NCI-H1092 (cell line): ENCODE measurements at places on chromosomes 12 and 14.

GRCh38 chr12:68913682-68914081, 19.3 kb downstream of the CPM start:
- no peak for DNase-seq

DNA sequence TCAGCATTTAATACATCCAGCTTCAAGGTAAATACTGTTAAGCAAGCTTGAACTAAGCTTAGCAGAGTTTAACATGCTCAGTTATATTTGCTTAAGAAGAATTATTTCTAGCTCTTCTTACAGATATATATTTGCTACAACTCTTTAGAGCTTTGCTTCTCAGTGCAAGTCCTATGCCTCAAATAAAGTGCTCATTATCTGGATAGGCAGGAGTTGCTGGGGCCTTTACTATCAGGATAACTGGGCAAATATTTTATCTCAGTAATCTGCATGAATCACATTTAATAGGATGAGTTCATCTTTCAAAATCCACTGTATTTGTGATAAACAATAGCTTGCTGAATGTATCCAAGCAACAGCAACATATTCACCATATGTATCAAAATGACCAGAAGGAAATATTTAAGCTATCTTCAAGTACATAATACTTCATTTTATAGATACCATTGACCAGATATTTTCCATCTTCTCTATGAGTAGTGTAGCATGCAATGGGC, 187.6 kb downstream of the NOVA1 start:
- no peak for DNase-seq

DNA sequence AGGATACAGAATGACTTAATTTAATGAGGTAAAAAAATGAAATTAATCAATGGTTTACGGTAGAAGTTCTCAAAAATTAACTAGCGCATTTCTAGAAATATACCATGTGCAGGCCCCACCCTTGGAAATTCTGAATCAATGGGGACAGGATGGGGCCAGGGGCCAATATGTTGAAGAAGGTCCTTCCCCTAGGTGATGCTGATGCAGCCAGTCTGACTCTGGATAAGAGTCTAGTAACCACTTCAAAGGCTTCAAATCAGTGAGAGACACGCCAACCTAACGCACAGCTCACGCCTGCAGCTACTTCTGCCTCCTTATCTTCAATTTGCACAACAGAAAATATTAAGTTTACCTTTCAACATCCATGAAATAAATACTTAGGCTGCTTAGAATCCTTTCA, 14.9 kb downstream of the GIT2 start:
- DNase-seq: no peak

- DNase-seq: no peak
Measured at GRCh38 chr14:74142523-74142922, 57.8 kb downstream of the LIN52 start.

DNA sequence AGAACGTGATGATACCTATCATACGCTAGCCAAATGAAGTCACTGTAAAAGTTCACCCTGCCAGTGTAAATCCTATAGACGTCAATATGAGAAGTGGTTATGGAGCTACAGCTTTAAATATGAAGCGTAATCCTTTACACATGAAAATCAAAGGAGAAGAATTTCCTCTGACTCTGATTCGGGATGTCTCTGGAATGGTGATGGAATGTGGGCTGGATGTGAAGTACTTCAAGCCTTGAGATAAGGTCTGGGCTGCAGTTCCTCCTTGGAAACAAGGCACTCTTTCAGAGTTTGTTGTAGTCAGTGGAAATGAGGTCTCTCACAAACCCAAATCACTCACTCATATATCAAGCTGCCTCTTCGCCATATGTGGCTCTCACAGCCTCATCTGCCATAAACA, 53.1 kb upstream of the NAP1L1 start:
- no peak for DNase-seq

DNA sequence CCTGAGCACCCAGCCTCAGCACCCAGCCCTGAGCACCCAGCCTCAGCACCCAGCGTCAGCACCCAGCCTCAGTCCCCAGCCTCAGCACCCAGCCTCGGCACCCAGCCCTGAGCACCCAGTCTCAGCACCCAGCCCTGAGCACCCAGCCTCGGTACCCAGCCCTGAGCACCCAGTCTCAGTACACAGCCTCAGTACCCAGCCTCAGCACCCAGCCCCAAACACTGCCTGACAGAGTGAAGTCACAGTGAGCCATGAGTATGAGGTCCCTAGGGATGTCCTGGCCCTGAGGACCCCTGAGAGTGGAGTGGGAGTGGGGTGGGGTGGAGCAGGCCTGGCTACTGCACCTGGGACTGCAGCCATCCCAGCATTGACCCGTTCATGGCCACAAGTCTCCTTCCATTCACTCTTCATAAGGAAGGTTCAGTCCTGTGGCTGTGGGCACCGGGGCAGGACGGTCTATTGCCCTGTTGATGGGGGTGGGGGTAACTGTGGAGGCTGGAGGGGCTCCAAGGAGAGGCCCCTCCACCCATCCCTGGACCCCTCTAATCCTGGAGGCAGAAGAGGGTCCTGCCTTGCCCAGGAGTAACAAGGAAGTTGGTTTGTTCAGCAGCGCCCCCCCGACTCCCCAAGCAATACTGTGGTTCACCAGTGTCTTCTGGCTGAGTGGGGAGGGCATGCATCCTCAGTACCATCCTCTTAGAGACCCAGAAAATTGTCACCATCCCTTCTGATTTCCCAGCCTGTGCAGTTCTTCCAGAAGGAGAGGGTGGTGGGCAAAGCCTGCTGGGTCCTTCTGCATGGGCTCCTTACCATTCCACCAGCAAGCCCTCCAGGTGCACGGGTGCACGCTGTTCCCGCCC, 140.5 kb downstream of the ADGRD1 start:
- no peak for DNase-seq

DNA sequence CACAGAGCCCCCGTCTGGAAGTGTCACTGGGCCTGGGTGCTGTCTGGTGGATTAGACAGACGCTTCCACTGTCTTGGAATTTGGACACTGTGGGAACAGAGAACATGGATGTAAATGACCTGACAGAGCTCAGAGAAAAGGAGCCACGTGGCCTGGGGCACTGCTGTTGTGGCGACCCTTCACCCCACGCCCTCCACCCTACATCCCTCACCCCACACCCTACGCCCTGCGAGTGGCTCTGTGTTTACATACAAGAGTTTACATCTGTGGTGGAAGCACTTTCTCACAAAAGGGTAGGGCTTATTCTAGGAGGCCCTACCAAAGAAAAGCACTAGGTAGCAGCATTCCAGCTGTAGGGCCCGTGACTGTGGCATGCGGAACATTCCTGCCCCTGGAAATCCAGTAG, 47.7 kb downstream of the B4GALNT3 start:
- DNase-seq: no peak

DNA sequence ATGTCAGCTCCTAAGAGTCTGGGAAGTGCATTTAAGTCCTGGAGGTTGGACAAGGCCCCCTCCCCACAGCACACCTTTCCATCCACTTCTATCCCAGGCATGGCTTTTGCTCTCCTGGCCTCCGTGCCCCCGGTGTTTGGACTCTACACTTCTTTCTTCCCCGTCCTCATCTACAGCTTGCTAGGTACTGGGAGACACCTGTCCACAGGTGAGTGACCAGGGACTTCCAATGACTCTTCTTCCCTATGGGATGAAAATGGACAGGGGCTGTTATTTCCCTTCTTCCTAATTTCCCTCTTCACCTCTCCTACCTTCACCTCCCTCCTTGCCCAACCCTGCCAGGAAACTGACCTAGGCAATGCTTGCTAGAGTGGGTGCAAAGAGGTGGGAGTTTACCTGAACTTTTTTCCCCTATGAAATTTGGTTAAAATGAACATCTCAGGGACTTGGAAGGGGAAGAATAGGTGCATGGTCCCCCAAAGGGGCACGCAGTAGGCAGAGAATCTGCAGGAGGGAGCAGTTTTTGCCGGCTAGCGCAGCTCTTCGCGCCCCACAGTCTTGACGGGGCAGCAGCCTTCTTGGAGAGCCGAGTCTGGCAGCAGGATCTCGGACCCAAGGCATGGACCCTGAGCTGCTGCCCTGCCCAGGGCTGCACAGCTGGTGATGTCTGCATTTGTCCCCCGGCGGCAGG, 9.2 kb downstream of the ARHGEF25 start:
- DNase-seq: no peak

GRCh38 chr12:111203969-111204368, 164.9 kb downstream of the PHETA1 start:
- DNase-seq: no peak

DNA sequence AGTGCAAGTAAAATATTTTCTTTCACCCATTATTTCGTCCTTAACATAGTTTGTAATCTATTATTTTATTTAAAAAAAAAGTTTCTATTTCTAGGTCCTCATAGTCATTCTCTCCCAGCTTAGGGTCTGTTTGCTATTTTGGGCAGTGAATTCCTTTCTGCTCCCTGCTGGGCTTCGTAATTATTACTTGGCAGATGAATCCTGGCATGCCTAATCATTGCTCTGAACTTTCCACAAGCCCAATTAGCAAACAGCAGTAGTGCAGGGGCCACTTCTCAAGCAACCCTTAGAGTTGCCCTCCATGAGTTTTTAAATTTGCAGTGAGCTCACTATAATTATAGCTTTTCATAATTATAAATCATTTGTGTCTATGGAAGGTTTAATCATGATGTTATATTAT, 1378.3 kb upstream of the SEL1L start:
- no peak for DNase-seq

GRCh38 chr12:132529906-132530305, 40.0 kb downstream of the FBRSL1 start:
- DNase-seq: no peak

DNA sequence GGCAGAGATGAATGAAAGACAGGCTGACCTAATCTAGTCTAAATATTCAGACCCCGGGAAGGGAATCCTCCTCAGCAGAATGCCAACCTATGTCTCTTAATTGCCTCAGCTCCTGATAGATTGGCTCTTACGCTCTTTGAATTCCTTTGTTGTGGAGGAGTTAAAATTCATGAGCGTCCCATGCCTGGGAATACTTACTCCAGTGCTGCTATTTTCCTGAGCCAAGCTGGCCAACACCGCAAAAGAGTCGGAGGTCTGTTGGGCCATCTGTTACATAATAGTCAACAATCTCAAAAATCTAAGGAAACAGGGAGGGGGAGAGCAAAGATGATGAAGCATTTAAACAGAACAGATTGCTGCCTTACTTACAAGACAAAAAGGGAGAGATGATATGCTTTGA, 182.8 kb downstream of the ASCL1 start:
- DNase-seq: no peak

GRCh38 chr14:26394150-26394810, 203.6 kb downstream of the NOVA1 start:
- DNase-seq: peak; percentile 69

DNA sequence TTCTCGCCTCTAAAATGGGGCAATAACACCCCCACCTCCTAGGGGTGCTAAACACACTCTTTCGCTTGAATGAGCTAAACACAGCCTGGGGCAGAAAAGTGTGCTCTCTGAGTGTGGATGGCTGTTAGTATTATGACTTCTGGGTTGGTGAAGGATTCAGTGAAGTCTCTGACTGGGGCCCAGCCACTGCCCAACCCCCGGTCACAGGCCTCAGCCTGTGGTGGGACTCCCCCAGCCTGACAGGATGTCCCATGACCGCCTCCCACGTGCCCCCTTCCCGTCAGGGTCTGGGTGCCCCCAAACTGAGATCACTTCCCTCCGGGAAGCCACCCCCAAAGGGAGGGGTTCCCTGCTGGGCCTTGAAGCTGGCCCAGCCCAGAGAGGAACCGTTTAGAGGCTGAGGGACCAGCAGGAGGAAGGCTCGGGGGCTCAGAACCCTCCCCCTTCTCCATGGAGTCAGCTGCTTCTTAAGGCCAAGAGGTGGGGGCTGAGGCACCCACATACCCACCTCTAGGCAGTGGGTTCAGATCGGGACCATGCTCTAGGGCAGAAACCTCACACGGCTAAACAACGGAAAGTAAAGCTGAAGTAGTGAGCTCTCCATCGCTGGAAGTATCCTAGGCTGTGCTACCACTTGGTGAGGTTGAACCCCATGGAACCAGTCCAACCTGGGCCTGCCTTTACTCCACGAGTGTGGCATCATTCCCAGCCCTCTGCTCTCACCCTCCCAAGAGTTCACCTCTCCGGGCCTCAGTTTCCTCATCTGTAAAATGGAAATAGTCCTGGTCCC, 13.8 kb downstream of the DTX1 start:
- no peak for DNase-seq

DNA sequence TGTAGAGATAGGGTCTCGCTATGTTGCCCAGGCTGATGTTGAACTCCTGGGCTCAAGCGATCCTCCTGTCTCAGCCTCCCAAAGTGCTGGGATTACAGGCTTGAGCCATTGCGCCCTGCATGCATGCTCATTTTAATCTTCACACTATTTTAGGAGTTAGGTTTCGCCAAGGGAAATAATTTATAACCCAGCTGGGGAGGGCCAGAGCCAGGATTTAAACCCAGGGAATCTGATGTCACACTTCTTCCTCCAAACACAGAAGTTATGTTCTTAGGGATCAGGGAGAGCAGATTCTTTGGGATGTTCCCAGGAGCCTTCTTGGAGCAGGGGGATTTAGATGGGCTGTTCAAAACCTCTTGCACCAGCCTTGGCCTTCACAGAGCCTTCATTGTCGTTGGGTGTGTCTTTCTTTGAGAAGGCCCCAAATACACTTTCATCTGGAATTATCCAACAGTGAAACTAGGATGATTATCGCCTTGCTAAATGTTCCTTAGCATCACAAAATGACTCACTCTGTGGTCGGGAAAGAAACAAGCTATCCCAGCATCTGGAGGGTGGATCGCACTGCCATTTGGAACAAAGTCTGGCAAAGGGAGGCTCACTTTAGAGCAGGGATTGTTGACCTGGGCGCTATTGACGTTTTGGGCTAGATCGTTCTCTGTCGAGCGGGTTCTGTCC, 8.2 kb upstream of the PPP1CC start:
- no peak for DNase-seq

GRCh38 chr12:43357141-43357540, 194.9 kb downstream of the ADAMTS20 start:
- no peak for DNase-seq

DNA sequence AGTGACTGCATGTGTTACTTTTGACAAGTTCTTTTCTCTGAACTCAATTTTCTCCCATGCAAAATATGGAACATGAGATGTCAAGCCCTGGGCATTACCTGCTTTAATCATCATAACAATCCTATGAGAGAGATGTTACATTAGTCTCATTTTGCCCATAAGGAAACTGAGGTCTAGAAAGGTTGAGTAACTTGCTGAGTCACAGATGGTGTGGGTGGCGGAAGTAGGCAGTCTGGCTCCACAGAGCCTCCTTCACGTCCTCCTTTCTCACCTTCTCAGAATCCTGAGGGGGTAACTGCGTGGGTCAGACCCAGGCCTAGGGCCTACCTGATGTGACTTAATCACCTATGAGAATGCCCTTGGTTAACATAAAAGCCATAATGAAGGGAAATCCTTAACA, 50.7 kb downstream of the TMTC1 start:
- no peak for DNase-seq

- no peak for DNase-seq
Measured at GRCh38 chr12:88889326-88890110, 309.2 kb upstream of the KITLG start.
